ENCODE measurements at places on chromosomes 6 and 20. TPM values are rescaled to one million over a fixed set of nuclear protein-coding genes. Genes with fewer than 3 reads are reported as not detected.

TRAPPC3L gene
- total RNA-seq = 0.20 TPM

AFG1L gene
- total RNA-seq = 4.1 TPM

DNA sequence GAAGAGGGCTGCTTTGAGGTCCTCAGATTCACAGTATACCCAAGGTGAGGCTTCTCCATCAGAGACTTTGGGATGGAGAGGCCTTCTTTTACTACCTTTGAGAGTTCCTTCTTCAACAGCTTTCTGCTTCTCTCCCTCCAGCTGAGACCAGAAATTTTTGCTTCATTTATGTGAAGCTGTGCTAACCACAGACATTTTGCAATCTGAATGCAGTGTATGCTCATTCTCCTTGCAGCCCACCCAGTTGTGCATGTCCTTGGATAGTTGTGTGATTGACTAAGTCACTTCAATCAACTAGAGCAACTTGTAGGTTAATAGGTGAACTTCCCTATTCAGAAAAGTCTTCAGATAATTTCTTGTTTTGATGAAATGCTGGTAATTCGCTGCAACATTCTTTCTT is 20.1 kb downstream of the DCBLD1 start:
- DNase-seq = no peak

- peak; percentile 48 for DNase-seq
Observed at GRCh38 chr6:43964659-43965570, 162.3 kb downstream of the MRPL14 start.

RNASET2 gene
- total RNA-seq = 33.1 TPM

PROKR2 gene
- not detected for total RNA-seq

VGLL2 gene
- total RNA-seq = 4.2 TPM

Data from right atrium auricular region (tissue), 2 donors.